ENCODE measurements at places on chromosomes 7 and 10.
A peak's percentile ranks its signal among the peaks of the same experiment; 100 is the strongest.

- DNase-seq, result no peak
Measured at GRCh38 chr7:134293002-134293740, 23.6 kb downstream of the SLC35B4 start.

DNA sequence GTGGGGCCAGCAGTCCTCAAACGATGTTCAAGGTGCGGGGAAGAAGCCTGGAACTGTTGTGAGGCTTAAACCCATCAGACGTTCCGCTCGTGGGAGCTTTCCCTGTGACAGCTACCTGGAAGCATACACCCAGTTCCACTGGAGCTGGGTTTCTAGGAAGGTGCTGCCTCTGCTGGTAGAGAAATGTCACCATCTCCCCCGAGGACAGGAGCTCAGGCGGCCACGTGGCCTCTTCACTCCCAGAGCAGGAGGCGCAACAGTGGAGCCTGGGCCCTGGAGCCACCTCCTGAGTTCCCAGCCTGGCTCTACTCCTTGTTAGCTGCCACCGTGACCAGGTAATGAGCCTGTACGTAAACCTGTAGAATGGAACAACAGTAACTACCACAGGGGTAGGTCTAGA lies 156.1 kb downstream of the ADARB2 start:
- no peak for DNase-seq

GRCh38 chr10:81722399-81722798 lies 152.6 kb upstream of the NRG3 start:
- no peak for DNase-seq

DNA sequence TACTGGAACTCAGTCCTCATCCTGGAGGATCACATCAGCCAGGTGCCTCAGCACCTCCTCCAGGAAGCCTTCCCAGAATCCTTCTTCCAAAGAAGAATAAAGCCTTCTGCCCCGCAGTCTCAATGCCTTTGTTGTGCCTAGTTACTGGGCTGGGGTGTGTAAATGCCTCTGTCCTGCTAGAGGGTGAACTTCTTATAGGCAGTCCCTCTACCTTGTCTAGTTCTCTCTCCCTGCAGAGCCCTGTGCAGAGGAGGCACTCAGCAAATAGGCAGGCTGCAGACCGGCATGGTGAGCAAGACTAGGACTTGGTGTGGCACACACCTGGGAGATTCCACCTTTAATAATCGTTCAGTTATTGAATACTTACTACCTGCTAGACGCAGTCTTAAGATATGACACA lies 104.7 kb upstream of the PCBD1 start:
- no peak for DNase-seq

DNA sequence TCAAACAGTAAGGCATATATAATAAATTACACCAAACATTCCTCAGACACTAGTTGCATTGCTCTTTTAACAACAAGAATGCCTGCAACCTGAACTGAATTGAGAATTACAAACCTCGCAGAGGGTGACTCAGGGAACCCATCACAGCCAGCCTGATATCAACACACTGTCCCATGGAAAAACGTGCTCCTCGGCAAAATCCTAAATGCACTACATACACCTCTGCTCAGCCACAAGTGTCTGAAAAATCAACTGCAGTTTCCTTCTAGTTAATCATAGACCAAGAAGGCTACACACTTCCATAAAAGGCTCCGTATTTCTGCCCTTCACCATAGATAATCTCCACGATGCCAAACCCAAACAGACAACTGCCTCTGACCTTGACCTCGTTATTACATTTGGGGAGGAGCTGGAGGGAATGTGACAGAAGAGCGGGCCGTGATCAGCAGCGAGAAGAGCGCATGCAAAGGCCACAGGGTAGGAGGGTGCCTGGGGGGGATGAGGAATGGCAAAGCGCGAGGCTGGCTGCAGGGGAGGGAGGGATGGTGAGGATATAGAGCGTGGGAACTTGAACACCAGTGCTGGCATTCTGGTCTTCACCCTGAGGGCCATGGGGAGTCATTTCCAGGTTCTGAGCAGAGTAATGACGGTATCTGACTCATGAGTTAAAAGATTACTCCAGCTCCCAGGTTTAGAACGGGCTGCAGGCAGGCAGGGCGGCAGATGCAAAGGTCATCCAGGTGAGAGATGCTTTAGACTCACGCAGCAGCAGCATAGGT lies 201.9 kb upstream of the FRMD4A start:
- no peak for DNase-seq

GRCh38 chr7:143410521-143411004 lies 1.9 kb upstream of the EPHA1 start:
- DNase-seq, result no peak

GRCh38 chr10:37566332-37566731 lies 291.1 kb downstream of the ZNF248 start:
- DNase-seq, result no peak

- no peak for DNase-seq
Measured at GRCh38 chr10:26655746-26656145, 41.8 kb upstream of the PDSS1 start.

GRCh38 chr10:44607116-44607515 lies 222.2 kb upstream of the CXCL12 start:
- no peak for DNase-seq

GRCh38 chr7:1942243-1942940 lies 272.3 kb downstream of the ELFN1 start:
- DNase-seq, result no peak

GRCh38 chr7:69762821-69763352 lies 164.6 kb downstream of the AUTS2 start:
- DNase-seq, result no peak

- DNase-seq, result no peak
Measured at GRCh38 chr7:17447728-17448478, 149.5 kb downstream of the AHR start.

GRCh38 chr10:75465450-75465827 lies 34.0 kb downstream of the LRMDA start:
- DNase-seq, result no peak

DNA sequence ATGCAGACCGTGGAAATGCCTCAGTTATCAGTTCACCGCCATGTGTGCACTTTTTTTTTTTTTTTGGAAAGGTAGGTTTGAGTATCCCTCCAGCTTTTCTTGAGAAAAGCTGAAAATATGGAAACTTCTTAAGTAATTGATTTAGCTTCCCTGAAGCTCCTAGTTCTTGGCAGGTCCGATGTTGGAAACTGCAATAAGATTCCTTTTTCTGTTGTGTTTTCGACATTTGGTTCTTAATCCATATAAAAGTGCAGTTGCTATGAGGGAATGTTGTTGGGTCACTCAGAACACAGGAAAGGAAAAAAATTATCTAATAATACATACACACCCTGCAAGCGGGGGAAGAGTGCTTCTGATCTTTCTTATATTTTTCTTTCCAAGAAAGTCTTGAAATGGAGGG lies 665.2 kb downstream of the INHBA start:
- no peak for DNase-seq

- DNase-seq, result no peak
Measured at GRCh38 chr7:2157473-2158279, 75.1 kb downstream of the MAD1L1 start.

DNA sequence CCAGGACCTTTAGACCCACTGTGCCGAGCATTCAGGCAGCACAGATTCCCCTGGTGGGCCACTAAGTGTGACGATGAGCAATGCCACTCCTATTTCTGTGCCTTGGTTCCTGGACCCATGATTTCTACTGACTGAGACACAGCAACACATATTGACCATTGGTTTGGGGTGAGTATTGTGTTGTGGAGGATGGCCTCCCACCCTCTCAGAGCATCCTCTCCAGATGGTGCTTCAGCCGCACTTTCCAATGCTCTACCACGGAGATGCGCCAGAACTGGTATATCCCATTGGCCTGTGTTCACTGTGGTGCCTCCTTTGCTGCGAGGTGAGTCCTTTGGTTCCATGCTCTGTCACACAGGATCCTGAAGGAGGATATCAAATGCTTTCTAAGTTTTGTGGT lies 10.1 kb upstream of the GDF10 start:
- DNase-seq, result peak; percentile 13

DNA sequence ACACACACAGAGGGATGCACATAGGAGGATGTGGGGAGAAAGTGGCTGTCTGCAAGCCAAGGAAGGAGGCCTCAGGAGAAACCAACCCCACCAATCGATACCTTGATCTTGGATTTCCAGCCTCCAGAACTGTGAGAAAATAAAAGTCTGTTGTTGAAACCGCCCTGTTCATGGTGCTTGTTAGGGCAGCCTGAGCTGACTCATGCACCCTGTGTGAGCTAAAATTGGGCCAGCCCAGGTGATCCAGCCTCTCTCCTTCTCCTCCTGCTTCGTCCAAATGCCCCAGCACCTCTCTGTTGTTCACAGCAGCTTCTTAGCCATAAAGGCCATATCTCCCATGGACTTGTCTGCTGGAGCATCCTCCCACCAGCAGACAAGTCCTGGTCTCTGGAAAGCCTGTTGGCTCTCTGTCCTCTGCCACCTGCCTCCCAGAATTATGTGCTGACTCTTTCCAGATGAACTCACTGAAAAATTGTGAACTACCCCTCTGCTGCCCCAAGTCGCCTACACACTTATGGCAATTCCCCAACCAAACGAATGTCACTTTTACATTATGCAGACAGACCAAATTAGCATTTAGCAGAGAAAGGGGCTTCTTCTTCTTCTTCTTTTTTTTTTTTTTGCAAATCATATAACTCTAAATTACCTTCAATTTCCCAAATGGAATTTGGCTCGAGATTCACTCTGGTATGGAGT lies 30.2 kb upstream of the CARD11 start:
- no peak for DNase-seq

DNA sequence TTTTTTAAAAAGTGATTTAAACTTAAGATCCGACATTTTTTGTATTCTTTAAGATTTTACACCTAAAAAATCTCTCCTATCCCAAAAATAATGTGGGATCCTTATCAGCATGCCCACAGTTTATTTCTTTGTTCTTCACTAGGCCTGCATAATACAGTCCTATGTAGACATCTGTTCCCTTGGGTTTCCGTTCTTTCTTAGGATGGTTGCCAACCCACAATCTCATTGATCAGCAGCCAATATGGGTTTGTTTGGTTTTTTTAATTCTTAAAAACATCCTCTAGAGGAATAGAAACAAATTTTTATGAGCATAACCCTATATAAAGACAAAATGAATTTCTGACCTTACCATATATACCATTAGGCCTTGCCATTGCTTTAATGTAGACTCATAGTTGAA lies 8.4 kb upstream of the HBP1 start:
- no peak for DNase-seq

DNA sequence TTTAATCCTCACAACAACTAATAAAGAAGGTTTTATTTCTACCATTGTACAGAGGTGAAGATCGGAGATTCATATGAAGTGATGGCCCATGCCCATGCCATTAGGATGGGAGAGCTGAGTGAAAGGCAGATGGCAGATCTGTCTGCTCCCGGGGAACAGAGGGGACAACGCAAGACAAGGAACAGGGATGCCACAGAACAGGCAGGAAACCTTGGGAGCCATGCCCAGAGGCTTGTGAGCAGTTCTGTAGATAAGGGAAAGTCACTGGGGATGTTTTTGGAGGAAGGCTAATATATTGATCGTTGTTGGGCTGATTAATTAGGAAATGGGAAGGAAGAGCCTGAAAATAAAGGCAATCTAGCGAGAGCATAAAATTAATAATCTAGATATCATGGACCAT lies 73.1 kb upstream of the ITGB1 start:
- DNase-seq, result peak; percentile 43

DNA sequence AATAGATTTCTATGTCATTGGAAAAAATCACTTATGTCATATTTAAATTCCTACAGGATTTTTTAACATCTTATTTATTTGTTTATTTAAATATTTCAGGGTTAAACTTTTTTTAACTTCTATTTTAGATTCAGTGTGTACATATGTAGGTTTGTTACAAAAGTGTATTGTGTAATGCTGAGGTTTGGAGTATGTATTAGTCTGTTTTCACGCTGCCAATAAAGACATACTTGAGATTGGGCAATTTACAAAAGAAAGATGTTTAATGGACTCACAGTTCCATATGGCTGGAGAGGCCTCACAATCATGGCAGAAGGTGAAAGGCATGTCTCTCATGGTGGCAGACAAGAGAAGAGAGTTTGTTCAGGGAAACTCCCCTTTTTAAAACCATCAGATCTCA lies 65.4 kb downstream of the MGAM2 start:
- no peak for DNase-seq

DNA sequence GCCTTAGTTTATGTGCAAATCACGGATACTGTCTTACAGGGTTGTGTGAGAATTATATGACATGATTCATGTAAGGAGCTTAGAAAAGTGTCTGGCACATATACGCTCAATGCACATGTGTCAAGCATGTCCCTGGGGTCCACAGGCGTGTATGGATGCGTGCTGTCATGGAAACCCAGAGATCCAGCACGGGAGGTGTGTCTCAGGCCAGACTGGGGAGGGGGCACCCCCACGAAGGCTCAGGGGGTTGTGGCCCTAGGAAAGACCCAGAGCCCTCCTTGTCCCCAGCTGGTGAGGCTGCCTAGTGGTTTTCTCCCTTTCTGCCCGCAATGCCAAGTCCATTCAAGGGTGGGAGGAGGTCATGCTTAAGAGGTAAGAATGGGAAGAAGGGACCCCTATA lies 9.1 kb downstream of the BTBD16 start:
- no peak for DNase-seq

DNA sequence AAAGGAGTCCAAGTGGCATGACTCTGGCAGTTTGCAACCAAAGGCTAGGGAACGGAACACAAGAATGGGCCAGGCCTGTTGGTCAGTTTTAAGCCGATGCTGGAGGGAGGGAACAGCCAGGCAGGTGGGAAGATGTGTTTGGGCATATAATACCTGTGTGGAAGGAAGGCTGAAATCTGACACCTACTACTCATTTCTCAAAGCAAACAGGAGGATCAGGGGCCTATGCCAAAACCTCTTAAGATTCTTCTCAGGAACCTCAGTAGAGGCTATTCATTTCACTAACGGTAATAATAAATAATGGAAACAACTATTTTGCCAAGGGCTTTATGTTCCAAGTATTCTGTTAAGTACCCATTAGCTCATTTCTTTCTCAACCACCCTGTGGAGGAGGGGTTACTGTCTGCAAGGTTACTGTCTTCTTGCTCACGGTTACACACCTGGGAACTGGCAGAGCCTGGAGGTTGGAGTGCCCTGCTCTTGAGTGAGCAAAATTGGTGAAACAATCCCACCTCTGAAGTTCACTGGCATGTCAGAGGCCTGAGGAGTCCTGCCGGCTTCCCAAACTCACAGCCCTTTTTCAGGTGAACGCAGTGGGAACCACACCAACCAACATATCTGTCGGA lies 35.5 kb downstream of the GOT1 start:
- no peak for DNase-seq

DNA sequence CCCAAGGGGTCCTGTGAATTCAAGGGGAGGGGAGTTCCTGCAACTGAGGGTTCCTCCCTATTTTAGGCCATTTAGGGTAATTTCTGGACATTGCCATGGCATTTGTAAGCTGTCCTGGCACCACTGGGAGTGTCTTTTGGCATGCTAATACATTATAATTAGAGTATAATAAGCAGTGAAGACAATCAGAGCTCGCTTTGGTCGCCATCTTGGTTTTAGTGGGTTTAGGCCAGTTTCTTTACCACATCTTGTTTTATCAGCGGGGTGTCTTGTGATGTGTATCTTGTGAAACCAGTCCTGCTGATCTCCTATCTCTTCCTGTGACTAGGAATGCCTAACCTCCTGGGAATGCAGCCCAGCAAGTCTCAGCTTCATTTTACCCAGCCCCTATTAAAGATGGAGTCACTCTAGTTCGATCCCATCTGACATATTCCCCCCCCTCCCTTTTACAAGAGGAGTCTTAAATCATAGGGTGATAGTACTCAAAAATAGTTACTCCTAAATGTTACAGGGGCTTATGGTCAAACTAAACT lies 43.2 kb downstream of the SVOPL start:
- no peak for DNase-seq
